ENCODE measurements at places on chromosomes 7 and 10.

GRCh38 chr10:72588266-72588665 is 37.6 kb downstream of the MICU1 start:
- no peak for DNase-seq

DNA sequence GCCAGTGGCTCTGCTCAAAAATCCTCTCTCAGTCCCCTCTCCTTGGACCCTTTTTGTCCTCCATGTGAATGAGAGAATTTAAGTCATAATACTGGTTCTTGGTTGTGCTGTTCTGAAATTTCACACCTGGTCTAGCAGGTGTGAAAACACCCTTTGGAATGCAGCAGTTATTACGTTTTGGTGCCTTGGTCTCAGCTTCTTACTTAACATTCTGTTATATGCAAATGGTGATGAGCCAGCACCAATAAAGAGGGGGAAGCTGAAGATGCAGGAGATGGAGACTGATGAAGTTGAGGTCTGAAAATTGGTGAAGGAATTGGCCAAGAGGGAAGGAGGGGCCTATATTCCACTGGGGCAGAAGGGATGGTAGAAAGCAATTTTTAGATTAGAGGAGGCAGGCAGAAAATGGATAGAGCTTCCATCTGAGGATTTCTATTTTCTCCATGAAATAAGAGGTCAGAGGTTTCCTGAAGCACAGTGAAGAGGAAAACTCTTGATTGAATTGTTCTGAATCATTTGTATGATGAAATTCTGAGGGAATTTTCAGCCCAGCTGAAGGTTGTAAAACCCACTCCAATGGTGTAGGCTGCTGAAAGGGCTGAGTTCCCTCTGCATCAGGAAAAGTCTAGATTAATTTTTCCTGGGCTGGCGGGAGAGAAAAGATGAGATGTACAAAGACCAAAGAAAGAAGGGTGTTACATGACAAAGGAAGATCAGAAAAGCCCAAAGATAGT is 94.0 kb upstream of the FAM180A start:
- no peak for DNase-seq

DNA sequence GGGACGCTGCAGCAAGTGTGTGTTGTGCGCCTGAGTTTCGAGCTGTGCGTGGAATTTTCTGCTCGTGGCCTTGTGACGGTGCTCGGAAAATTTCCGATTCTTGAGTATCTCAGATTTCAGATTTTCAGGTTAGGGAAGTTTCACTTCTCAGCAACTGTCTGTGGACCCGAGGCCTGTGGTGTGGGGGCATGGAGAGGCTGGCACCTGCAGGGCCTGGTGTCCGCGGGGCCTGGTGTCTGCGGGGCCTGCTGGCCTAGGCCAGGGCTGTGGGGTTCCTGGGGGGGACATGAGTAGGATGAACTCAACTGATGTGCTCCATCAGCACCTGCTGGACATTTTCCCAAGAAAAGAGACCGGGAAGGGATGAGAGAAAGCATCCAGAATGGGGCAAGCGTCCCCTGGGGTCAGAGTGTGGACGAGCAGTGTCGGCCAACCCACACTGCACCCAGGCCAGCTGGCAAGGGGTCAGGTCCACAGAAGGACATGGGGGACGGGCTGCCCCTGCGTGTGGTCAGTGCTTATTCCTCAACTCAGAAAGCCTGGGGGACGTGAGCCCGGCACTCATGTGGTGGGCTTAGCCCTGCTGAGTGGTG is 31.3 kb upstream of the SHH start:
- no peak for DNase-seq

GRCh38 chr10:95266674-95267095 is 24.1 kb downstream of the PDLIM1 start:
- no peak for DNase-seq

GRCh38 chr7:123633553-123633952 is 22.1 kb upstream of the LMOD2 start:
- no peak for DNase-seq

DNA sequence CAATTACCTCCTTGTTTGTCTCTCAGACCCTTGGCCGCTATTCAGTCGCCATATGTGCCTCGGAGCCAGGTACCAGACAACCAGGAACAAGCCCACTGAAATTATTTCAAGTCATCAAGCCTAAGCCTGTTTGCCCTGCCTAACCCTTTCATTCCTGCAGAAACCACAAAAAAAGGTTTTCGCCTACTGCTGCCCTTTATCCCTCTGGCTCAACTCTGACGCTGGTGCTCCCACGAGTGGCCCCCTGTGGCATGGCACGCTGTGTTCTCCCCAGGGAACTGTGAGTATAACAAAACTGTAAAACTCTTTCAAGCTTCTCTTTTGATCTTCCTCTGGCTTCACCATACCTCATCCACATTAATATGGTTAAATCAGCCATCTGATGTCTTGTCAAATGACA is 215.7 kb upstream of the CDC14C start:
- no peak for DNase-seq

DNA sequence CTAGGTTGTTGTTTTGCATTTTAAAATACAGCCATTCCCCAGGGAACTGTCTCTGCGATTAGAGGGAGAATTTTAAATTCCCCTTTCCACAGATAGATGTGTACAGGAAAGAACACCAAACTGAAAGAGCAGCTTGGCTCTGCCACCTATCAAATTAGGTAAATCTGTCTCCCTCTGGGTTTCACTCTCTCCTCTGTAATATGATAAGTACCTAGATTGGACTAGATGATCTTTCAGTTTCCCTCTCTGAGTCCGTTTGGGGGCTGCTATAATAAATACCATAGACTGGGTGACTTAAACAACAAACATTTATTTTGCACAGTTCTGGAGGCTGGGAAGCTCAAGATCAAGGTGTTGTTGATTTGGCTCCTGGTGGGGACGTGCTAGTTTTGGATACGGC is 186.0 kb downstream of the KIF20B start:
- no peak for DNase-seq

GRCh38 chr10:19783721-19784120 is 32.5 kb upstream of the PLXDC2 start:
- DNase-seq: no peak
